ENCODE measurements at places on chromosomes 4 and X. TPM values are rescaled to one million over a fixed set of nuclear protein-coding genes. Genes with fewer than 3 reads are reported as not detected.

Gene GLRA3
- total RNA-seq, result not detected

Gene KDR
- total RNA-seq, result not detected

Gene GAGE12E
- not detected for total RNA-seq

Gene NOCT
- 24.9 TPM for total RNA-seq

Gene ITIH6
- not detected for total RNA-seq

Gene GAB3
- total RNA-seq, result 3.9 TPM

Gene AIFM1
- total RNA-seq, result 51.5 TPM

Gene SLBP
- 117 TPM for total RNA-seq

Gene CFI
- not detected for total RNA-seq

Gene GUCY1B1
- total RNA-seq, result 0.16 TPM

Gene GAGE12C
- total RNA-seq, result not detected

Gene SPATA4
- total RNA-seq, result not detected

Gene RTL5
- 0.18 TPM for total RNA-seq

Gene SMPX
- not detected for total RNA-seq

Gene HPGDS
- total RNA-seq, result not detected

Gene CD38
- 25.6 TPM for total RNA-seq

Gene HTRA3
- total RNA-seq, result not detected

Gene KLHL15
- total RNA-seq, result 13.1 TPM

Gene TMPRSS11A
- total RNA-seq, result not detected

Gene TMPRSS11D
- total RNA-seq, result not detected

Gene SPANXA1
- not detected for total RNA-seq

Gene FRAS1
- total RNA-seq, result 0.05 TPM

Gene G3BP2
- 185 TPM for total RNA-seq

Data from activated CD8-positive, alpha-beta T cell treated with anti-CD3 and anti-CD28 coated beads for 36 hours (primary cell).